Activated CD8-positive, alpha-beta memory T cell treated with anti-CD3 and anti-CD28 coated beads for 48 hours (primary cell): ENCODE measurements at places on chromosomes 13 and 19.

DNA sequence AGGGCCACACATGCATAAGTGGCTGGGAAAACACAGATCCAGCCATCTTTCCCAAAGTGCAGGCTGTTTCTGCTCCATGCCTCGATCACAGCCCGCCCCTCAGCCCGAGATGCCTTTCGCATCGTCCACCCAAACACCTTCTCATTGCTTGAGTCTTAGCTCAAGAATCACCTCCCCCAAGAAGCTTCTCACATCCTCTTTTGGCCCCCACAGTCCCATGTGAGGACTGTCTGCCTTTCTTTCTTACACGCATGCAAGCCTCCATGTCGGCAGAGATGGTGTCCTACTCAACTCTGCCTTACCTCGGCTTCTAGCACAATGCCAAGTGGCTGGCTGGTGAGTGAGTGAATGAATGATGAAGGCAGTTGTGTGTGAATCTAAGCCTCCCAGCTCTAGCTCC lies 18.1 kb upstream of the GSX1 start:
- DNase-seq: no peak

DNA sequence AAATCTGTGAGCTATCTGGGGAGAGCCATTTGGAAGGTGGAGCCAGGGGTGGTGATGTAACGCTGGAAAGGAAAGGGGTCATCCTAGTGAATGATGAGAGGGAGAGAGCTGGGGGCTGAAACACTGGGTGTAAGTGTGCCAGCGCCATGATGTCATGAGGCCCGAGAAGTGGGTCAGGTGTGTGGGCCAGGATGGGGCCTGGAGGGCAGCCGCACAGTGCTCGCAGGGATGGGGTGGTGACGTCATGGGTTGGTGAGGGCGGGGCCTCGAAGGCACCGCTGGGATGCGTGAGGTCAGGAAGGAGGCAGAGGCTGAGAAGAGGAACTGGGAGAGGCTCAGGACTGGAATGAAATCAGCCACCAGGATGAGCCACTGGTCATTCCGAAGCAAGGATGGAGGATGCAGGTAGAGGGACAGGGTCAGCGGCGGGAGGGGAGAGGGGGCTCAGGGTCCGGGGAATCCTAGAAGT lies 4.4 kb downstream of the CCDC61 start:
- DNase-seq: no peak

- no peak for DNase-seq
Measured at GRCh38 chr19:10736916-10737551, 19.2 kb downstream of the DNM2 start.

DNA sequence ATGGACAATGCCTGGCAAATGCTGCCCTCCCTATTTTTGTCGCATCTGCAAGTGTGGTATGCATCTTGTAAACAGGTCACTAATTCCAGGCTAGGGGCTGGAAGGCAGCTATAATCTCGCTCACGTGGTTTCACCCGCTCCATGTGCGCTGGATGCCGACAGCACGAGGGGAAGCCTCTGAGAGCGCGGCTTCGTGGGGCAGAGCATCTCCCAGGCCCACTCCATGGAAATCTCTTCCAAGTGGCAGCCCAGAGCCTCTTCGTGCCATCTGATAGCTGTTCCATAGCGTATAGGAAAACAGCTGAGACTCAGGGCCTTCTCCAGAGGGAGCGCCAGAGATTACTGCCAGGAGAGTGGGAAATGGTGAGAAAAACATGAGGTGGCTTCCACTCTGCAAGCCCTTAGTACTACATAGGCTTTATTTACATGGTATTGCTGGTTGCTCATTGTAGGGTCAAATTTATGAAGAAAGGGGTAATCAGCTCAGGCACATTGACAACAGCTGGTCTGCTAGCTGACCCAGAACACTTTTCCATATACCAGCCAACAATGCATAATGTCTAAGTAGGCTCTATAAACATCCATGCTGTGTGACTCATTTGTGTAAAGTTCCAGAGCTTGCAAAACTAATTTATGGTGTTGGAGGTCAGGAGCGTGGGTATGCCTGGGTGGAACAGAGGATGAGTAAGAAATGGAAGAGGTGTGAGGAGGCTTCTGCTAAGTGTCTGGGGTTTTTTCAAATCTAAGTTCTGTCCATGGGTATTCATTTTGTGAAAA lies 165.2 kb downstream of the SHISA2 start:
- no peak for DNase-seq

GRCh38 chr13:95226932-95227695 lies 74.1 kb downstream of the ABCC4 start:
- DNase-seq: no peak

GRCh38 chr19:38502410-38503076 lies 69.1 kb downstream of the RYR1 start:
- no peak for DNase-seq

DNA sequence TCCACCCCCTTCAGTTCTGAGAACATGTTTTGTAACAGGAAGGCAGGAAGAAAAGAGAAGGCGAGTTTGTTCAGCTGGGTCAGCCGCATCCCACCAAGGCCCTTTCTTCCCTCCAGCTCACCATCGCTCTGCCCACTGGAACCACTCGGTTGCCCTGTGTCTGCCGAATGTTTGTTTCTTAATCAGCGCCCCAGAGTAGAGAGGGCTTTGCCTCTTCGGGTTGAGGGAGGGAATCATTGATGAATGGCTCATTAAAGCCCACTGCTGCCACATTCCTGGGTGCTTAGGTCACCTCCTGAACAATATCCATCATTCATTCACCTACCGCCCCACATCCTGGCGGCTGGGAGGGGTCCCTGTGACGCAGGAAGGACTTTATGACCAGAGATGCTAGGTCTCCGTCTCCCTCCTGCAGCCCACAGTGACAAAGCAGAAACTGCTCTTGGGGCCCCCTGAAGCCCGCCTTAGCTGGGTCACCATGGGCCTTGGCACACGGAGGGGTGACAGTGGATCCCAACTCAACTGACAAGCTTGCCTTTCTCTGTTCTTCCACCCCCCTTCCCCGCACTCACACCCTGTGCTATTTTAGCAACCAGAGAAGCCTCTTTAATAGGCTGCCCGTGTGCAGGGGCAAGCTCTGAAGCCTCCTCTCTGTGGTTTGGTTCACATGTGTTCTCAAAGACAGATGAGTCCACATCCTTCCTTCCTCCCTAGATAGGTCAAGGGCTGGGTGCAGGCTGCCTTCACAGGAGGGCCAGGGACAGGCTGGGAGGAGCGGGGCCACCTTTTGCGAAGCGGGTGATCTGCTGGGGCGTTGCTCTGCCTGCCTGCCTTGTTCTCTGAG lies 46.2 kb downstream of the ACTN4 start:
- DNase-seq: no peak

DNA sequence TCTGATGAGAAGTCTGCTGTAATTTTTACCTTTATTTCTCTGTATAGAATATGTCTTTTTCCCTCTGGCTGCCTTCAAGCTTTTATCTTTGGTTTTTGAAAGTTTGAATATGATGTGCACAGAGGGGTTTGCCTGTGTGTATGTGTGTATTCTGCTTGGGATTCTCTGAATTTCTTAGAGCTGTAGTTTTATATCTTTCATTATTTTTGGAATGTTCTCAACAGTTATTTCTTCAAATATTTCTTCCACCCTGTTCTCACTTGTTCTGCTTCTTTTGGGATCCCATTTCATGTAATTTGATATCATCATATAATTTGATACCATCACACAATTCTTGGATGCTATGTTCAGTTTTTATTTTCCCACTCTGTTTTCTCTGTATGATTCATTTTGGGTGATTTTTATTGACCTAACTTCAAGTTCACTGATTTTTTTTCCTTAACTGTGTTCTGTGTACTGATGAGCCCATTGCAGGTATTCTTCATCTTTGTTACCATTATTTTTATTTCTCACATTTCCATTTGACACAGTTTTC lies 7.5 kb downstream of the COG3 start:
- DNase-seq: no peak

DNA sequence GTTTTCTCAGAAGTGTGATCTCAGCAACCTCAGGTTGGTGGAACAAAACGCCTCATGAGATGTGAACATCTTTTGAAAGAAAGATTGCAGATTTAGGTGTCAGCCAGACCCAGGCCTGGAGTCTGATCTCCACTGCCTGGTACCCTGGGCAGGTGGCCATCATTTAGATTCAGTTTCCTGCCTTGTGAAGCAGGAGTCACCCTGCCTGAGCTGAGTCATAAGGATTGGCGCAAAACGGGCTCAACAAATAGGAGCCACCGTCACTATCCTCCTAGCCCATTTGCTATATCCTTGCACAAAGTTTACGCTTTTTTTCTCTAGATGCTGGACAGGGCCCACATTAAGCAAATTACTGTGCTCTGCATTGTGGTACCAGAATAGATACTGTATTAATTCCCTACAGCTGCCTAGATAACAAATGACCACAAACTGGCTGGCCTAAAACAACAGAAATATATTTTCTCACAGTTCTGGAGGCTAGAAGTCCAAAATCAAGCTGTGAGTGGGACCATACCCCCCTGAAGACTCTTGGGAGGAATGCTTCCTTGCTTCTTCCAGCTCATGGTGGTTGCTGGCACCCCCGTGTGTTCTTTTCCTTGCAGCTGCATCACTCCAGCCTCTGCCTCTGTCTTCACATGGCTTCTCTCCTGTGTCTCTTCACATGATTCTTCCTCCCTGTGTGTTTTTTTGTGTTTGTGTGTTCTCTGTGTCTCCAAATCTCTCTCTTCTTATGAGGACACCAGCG lies 38.2 kb downstream of the TNFSF11 start:
- DNase-seq: no peak

GRCh38 chr13:44938854-44939253 lies 50.4 kb downstream of the NUFIP1 start:
- DNase-seq: no peak

DNA sequence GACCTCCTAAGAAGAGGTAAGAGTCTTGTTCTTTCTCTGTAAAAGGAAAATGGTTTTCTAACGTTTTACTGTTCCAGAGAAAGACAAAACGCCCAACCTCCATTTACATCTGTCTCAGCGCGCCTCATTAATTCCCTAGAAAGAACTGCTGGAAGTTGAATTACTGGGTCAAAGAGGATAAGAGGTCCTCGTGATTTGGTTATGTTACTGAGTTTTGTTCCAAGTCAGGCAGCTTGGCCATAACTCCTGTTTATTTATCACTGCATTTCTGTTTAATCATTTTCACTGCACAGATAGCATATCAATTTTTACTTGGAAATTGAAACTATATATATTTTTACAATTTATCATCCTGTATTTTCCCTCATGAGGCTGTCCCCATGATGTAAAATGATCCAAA lies 112.9 kb upstream of the PEG3 start:
- DNase-seq: no peak

GRCh38 chr13:28527629-28528028 lies 32.7 kb upstream of the FLT1 start:
- DNase-seq: no peak

DNA sequence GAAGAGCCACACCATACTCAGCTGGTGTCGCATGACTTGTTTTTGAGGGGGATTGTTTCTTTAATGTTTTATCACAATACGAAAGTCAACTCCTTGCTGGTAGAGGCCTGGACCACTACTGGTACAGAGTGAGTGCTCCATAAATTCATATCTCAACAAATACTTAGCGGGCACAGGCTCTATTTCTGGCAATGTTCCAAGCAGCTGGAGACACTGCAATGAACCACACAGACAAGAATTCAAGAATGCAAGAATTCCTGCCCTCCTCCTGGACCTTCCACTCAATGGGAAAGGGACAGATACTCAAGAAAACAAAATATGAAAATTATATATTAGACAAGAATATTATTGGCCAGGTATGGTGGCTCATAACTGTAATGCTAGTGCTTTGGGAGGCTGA lies 5.1 kb upstream of the FXYD5 start:
- no peak for DNase-seq

DNA sequence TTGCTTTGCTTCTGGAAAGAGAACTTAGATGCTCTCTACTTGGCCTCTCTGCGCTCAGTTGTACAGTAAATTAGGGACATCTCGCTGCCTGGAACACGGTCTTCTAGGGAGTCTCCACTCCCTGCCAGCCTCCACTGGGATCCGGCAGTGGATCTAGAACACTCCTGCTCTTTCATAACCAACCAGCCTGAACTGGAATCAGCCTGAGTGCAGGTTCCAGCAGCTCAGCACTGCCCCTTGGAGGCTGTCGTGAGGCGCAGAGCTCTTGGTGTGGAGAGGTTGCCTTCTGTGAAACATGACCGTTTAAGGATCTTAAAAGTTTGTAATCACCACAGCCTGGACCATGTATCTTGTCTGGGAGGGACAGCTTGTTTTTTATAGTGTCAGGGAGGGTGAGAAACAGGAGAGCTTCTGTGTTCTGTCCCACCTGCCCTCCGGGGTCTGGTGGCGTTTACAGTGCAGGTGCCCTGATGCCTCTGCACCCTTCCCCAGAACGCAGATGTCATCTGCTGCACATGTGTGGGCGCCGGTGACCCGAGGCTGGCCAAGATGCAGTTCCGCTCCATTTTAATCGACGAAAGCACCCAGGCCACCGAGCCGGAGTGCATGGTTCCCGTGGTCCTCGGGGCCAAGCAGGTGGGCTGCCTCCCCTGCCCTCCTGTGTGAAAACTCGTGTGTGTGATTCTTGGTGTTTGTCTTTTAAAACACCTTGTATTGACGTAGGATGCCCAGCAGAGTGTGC lies 24.8 kb downstream of the UPF1 start:
- DNase-seq: no peak

DNA sequence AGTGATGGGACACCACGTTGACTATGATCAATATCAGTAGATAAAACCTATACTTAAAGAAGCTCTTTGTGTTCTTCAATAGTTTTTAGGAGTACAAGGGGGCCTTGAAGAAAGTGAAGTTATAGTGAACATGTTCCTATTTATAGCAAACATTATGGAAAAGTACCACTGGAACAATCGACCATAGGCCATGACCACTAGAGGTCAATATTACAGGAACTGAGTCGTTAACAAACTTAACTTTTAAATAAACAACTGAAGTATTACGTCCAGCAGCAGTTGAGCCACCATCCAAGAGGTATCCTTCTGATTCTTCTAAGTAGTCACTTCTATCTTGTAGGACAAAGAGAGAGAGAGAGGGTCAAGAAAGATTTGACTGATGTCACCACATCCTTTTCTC lies 391.0 kb upstream of the SLITRK5 start:
- DNase-seq: no peak

GRCh38 chr13:59901191-59901590 lies 262.5 kb downstream of the DIAPH3 start:
- DNase-seq: no peak

GRCh38 chr13:32048816-32049215 lies 17.2 kb downstream of the FRY start:
- no peak for DNase-seq

DNA sequence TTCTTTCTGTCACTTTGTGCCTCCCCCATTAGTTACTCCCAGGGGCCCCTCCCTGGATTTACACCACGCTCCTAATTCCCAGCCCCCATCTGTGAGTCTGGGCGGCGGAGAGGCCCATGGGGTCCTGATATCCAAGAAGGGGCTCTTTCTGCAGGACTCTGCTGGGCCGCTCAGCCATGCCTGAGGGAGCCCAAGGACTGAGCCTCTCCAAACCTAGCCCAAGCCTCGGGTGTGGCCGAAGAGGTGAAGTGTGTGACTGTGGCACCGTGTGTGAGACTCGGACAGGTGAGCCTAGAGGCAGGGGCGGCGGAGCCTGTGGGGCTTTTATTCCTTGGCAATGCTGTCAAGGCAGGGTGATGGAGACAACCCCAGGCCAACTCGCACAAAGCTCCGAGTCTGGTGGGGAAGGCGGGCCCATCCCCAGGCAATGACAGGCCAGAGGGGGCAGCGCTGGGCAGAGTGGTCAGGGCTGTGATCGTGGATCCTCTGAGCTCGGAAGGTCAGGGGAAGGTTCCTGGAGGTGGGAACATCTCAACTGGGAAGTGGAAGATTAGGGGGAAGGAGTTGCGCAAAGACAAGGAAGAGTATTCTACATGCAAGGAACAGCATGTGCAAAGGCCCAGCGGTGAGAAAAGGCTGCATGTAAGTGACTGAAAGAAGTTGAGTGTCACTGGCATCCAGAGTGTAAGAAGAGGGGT lies 1.6 kb downstream of the PLEKHG2 start:
- DNase-seq: no peak

GRCh38 chr13:109673477-109673876 lies 112.9 kb downstream of the IRS2 start:
- no peak for DNase-seq
